ENCODE measurements at places on chromosomes 4 and X.

- DNase-seq, result peak; percentile 30
Measured at GRCh38 chr4:165207016-165207430, 338 bp upstream of the KLHL2 start.

- DNase-seq, result no peak
Measured at GRCh38 chr4:112184438-112184837, 39.2 kb downstream of the FAM241A start.

GRCh38 chr4:30860978-30861377 lies 140.8 kb downstream of the PCDH7 start:
- no peak for DNase-seq

DNA sequence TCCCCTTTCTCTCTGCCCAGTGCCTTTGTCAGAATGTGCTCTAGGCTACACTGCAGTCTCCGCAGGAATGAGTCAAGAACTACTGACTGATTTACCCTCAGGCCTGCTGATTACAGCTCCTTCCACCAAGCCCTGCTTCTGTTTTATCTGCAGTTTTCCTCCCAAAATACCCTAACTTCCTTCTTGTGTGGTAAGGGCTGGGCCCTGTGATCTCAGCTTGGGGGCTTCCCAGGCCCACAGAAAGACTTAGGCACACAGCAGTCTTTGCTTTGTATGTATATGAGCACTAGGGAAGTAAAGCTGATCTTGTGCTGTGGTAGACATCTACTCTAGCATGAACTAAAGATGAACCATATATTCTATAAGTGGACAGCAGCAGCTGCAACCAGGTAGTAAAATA lies 18.8 kb downstream of the PAK3 start:
- no peak for DNase-seq

Measured in NCI-H2171 treated with DMSO at 0.1 percent for 48 hours (cell line).